NCI-H510A (cell line): ENCODE measurements at places on chromosomes 16 and 17.

GRCh38 chr17:33745047-33745760, 452.1 kb upstream of the ASIC2 start:
- DNase-seq = no peak

DNA sequence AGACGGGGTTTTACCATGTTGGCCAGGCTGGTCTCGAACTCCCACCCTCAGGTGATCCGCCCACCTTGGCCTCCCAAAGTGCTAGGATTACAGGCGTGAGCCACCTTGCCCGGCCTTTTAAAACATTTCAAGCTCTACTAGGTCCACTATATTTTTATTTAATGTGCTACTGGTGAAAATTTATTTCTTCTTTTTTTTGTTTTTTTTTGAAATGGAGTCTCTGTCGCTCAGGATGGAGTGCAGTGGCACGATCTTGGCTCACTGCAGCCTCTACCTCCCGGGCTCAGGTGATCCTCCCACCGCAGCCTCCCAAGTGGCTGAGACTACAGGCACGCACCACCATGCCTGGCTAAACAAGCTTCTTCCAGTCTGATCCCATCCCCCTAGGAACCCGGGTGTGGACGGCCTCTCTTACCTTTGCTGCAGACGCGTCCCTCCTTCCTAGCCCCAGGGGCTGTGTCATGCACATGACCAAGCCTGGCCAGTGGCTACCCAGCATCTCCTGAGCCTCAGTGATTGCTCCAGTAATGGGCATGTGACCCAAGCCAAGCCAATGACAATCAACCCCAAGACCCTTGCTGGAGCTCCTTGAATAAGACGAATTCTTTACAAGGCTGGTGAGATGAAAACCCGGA, 40.1 kb upstream of the LITAF start:
- no peak for DNase-seq

DNA sequence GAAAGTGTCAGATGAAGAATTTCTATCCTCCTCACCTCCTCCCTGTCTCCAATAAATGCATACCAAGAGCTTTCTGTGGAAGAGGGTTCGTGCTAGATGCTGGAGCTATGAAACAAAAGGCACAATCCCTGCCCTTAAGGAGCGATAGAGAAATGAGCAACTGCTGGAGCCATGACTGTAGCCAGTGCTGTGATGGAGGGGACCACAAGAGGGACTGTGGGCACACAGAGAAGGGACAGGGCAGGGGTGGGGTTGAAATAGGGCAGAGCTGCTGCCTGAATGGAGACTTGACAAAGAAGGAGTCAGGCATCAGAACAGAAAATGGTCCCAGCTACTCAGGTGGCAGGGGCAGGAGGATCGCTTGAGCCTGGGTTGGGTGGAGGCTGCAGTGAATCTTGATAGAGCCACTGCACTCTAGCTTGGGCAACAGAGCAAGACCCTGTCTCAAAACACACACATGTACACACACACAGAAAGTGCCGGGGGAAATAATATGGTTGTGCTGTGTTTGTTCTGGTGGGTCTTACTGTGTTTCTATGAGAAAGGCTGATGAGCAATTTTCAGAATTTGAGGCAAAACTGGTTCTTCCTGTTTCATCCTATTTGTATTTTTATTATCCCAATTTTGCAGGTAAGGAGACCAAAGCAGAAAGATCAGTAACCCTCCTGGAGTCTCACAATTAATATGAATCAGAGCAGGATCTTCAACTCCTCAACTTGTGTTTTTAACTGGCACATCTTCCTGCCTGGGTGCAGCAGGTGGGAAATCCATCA, 16.5 kb downstream of the TMEM98 start:
- DNase-seq = no peak

GRCh38 chr17:38358586-38359513, 7.2 kb downstream of the SOCS7 start:
- no peak for DNase-seq

DNA sequence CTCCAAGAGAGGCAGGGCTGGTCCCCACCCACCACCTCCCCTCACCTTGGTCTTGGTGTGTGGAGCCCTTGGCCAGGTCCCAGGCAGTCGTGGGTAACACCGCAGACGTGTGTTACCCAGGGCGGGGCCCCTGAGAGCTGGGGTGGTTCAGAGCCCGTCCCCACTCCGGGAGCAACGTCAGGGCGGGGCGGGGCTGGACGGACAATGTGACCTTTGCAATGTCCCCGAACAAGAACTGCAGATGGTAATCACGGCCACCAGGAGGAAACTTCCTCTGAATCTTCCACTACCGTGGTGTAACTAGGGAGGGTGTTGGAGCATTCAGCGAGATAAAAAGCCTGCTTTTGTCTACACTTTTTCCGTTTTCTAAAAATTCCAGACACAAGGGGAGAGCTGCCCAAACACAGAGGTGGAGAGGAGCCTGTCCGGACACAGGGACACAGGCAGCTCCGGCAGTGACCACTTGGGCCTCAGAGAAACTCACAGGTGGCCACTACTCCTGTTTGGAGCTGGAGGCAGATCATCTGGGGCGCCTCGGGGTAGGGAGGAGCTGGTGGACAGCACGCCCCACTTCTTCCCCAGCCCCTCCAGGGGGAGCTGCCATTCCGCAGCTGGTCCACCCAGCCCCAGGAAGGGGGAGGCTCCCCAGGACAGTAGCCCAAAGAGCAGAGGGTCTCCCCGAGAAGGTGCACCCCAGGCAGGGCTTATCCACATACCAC, 14.2 kb upstream of the SLC38A10 start:
- peak; percentile 33 for DNase-seq

DNA sequence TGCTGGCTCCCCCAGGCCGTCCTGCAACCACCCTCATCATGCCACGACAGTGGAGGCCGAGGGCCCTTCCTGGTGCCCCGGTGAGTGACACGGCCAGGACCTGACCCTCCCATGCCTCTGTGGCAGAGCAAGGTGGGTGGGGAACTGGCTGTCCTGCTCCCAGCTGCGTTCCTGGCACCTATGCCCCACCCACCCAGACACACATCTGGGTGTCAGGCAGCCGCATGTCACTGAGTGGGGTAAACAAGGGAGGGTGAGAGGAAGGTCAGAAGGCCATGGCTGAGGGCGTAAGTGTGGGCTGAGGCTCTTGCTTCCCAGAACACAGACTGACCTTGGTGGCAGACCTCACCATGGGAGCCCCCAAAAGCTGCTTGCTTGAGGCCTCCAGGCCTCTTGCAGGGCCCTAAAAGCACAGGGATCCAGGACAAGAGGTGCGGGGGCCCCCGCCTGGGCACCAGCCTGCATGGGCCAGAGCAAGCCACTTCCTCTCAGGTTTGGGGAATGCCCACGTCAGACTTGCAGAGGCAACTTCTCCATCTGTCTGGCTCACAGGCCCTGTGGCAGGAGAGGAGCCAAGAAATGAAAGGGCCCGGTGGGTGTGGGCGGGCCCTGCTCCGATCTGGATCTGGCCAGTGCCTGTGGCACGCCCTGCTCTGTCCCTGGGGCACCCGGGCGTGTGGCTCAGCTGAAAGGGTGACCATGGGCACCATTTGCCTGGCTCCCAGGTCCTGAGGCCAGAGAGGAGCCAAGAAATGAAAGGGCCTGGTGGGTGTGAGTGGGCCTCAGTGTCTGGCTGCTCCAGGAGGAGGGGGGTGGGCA, 3.9 kb upstream of the CCDC57 start:
- no peak for DNase-seq

- DNase-seq = no peak
Observed at GRCh38 chr17:11389583-11389982, 148.6 kb downstream of the SHISA6 start.

DNA sequence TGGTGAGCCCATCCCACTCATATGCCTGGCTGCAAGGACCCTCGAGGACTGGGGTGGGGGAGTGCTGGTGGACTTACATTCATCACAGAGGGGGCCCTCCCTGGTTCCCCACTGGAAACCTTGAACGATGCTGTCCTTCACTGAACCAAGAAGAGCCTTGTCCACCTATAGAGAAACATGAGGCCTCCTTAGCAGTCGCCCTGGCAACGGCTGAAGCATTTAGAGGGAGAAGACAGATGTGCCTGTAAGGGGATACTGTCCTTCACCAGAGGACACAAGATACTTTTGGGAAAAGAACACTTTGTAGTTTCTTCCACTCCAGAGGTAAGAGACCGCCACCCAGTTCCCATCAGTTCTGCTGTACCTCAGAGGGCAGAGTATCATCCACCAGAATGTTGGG, 6.5 kb downstream of the HIGD1B start:
- no peak for DNase-seq

- no peak for DNase-seq
Observed at GRCh38 chr17:79933863-79934652, 94.8 kb upstream of the CBX4 start.

- no peak for DNase-seq
Observed at GRCh38 chr17:76076765-76077583, 2.0 kb upstream of the ZACN start.

GRCh38 chr17:75241502-75241901, 19.9 kb downstream of the GGA3 start:
- DNase-seq = no peak

- DNase-seq = no peak
Observed at GRCh38 chr17:31715446-31715845, 143.6 kb downstream of the COPRS start.

DNA sequence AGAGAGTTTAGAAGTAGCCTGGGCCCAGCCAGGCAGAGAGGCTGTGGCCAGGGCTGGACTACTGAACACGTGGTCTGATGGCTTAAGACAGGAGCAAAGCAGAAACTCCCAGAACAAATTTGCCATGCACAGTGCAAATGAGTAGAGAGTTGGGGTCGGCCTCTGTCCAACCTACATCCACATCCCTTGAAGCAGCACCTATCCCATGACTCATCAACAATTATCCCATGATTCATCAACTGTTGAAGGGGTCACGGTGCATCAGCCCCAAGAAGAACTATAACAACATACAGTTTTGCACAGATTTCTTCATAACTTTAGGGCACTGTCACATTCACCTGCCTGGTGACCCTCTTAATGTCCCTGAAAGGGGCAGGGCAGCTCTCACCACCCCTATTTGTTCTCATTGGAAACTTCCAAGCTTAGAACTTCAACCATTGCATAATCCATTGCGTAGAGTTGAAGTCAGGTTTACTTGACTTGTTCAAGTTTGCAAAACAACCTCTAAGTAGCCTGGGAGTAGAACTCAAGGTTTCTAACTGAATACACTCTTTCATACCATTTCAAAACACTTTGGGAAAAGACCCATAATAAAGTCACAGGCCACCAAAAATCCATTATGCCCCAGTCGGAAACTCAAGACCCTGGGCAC, 235.2 kb upstream of the CDH5 start:
- no peak for DNase-seq

- no peak for DNase-seq
Observed at GRCh38 chr16:2231016-2231931, 5.0 kb upstream of the DNASE1L2 start.

DNA sequence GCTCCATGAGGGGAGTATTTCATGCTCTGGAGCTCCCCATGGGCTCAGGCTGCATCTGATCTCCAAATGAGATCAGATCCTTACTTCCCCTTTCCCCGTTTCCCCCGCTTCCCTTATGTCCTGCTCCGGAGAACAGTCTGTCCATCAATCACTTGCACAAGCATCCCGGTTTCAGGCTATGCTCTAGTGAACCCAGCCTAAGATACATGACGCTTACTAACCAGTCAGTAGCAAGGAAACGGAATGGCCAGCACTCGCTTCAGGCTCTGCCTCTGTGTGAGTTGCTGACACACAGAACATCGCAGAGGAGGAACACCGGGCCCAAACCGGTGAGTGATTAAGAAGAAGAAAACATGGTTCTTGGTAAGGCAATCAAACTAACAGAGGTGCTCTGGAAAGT, 9.4 kb upstream of the ATP5MC1 start:
- DNase-seq = no peak

- no peak for DNase-seq
Observed at GRCh38 chr17:39181303-39181702, 15.3 kb upstream of the ARL5C start.

DNA sequence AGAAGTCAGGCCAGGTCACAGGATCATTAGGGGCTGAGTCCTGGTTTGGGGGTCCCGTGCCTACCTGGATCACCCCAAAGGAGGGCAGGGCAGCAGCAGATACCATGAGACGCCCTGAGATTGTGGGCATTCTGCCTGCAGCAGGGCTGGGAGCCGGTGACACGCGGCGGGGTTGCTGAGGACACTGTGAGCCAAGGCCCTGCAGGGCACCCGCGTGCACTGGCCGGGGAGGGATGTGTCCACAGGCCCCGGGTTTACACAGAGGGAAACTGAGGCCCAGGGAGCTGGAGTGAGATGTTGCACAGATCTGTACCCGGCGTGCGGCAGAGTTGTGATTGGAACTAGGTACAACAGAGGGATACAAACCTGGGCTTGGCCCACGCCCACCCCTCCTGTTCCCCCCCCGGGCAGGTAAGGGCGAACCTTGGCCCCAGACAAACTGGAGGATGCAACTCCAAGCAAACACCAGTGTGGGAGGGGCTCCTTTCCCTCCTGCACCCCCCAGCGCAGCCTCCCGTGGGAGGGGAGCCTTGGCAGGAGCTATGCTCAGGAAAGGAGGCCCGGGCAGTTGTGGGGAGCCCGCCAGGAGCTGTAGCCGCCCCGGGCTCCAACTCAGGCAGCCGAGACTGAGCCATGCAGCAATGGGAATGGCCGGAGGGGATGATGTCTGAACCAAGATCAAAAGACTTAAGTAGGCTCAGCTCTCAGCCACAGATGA, 91.3 kb downstream of the ENGASE start:
- no peak for DNase-seq

- DNase-seq = no peak
Observed at GRCh38 chr16:75256696-75257343, 5.4 kb upstream of the BCAR1 start.

DNA sequence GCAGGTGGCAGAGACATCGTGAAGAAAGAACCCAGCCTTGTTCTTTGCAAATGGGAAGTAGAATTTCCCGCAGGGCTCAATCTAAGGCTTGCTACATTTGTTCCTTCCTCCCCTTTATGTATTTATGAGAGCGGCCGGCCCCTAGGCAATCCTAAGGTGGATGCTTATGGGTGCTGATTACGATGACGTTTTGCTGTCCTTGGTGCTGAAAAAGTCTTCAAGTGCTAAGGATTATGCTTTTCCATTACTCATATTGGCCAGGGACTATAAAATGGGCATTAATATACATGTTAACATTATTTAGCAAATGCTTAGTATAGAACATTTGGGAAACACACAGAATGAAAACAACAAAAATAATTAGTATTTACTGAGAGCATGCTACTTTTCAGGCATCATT, 313.3 kb upstream of the XYLT1 start:
- DNase-seq = no peak

DNA sequence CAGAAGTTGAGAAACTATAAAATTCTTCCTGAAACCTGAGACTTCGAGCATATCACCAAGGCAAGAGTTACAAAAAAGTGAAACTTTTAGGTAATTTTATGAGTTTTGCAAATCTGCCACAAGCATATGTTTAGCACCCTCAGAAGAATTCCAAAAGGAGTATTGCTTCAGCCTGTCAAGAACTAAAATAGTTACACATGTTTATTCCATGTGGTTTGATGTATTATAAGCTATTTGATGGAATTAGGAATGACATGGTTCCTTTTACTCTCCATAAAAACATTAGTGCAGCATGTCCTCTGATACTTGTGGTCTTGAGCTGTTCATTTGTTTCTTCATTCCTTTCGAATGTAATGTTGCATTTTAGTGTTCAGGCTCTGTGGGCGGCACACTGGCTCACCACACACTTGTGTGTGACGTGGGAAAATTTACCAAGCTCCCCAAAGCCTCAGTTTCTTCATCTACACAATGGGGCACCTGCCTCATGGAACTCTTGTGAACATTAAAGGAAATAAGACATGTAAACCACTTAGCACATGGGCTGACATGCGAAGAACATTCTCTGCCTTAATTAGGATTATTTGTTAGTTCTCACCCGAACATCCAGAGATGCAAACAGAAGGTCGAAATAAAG, 204.2 kb upstream of the FOXF1 start:
- DNase-seq = no peak

GRCh38 chr17:71003736-71004135, 834.4 kb downstream of the KCNJ2 start:
- no peak for DNase-seq

- peak; percentile 68 for DNase-seq
Observed at GRCh38 chr16:30183233-30184095, at the start of gene CORO1A. CORO1A (plus strand) TSS chr16:30183602; CDS start chr16:30185210, 1,608 bp downstream.
